ENCODE measurements at places on chromosomes 5 and 9.

DNA sequence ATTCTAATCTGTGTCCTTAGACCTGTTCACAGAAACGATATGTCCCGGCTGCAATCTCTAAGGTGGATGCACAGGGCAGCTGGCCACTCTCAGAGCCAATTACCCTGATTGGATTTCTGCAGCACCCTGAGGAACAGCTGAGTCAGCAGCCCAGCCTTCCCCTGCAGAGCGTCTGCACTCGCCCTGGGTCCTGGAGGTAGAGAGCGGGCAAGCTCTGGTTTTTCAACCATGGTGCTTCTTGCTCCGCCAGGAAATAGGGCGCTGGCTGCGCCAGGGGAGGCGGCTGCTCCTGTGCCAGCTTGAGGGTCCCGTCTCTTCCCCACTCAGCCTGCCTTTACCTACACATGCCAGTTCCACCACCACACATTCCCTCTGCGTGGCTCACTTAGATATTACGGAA is 19.2 kb downstream of the NDUFS6 start:
- no peak for DNase-seq

DNA sequence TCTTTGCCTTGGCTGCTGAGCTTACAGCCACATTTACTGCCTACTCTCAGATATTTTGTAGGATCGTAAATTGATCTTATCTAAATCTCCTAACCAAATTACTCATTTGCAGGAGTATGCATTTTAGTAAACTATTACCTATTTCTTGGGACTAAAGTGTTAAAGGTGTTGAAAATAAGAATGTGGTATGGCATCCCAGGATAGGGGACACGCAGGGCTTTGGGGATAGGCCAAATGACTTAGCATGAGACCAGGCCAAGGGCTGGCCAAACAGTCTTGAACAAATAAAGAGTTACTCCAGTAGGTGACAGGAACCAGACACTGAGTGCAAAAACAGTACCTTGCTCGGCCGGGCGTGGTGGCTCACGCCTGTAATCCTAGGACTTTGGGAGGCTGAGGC is 25.1 kb downstream of the TBC1D2 start:
- no peak for DNase-seq

DNA sequence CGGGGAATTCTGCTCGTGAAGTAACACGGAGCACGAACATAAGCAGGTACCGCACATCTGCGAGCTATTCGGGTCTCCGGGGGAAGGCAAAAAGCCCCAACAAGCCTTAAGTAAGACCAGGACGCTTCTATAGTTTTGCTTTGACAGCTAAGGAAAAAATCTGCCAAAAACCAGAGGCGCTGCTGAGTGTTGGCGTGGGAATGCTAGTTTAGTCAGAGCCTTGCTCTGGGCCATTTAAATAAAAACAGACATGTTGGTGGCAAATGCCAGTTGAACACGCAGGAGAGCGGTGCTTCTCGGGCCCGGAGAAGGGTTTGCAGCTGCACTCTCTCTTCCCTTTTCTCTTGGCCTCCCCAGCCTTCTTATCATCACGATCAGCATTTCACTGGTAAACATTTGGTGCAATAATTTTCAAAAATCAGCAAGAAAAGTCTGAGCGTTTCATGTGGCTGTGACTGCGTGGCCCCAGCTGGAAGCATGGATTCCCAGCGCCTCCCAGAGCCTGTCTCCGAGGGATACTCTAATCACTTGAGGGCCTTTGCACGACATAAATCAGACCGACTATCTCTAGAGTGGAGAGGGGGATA is 6.4 kb upstream of the NOTCH1 start:
- no peak for DNase-seq

DNA sequence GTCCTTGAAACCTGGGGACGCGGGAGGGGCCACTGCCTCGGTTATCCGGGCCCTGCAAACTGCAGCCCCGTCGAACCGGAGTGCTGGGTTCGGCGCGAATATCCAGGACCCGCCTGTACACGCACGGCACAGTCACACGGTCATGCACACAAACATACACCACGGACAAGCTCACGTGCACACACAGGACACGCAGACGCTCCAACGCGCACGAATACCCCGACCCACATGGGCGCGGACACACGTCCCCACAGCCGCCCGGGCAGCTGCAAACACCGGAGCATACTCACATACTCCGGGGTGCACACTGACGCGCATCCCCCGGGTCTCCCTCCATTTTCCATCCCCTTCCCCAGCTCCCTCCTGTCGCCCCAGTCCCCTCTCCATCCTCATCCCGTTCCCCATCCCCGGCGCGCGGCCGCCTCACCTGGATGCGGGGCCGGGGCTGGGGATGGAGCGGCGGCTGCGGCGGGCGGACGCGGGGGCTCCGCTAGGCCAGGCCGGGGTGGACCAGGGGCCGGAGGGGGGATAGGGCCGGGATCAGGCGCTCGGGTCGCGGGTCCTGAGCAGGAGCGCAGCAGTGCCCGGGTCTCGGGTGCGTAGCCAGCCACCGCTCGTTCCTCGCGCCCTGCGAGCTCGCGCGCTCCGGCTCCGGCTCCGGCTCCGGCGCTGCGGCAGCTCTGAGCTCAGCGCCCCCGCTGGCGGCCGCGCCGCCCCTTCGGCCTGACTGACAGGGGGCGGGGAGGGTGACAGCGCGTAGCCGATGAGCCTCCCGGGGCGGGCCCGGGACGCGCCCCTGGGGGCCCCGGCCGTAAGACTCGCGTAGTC is at the start of the genes EIF4E1B and SNCB:
Gene EIF4E1B, plus strand, starts transcription at position 823 of the 828 bp plus-strand sequence. CDS start 12,113 bp downstream, outside the sequence.
Gene SNCB, minus strand, starts transcription at position 682 of the 828 bp plus-strand sequence. CDS start 880 bp downstream, outside the sequence.
- DNase-seq: peak; percentile 88

- DNase-seq: no peak
These were observed 195.0 kb downstream of the KIAA0825 start for GRCh38 chr5:94423411-94423810.

- DNase-seq: no peak
These were observed 19.3 kb upstream of the MAPK9 start for GRCh38 chr5:180311216-180311615.

DNA sequence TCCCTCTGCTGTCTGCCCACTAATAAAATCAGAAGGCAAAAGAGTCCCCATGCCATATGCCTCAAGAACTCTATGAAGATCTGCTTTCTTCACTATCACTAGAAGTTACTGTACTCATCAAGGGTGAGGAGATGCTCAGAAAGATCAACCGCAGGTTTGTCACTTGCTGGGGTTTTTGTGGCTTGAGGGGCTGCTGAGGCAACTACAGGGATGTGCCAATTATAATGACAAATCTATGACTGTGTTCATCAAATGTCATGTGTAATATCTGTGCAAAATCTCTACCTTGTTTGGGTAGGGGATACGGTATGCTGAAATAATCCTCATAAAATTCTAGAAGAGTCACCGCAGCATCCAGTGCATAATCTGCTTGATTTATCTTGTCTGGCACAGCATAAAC is 13.0 kb downstream of the ERAP1 start:
- no peak for DNase-seq

All from D341Med (cell line).